ENCODE measurements at places on chromosomes 4 and X.

DNA sequence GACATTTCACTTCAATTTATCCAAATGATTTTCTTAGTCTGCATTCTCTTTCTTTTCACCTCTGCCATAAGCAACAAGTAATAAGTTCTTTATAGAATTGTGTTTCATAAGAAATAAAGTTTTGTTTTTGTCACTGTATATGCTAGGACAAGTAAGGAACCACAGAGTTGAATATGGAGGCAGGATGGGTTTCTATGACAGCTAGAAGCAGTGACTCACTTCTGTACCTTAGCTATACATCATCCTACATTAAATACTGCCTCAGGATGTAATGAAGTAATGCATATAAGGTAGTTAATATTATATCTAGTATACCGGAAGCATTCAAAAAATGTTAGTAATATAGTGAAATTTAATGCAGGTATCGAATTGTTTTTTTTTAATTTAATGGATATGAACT is 128.0 kb downstream of the PPA2 start:
- no peak for DNase-seq

DNA sequence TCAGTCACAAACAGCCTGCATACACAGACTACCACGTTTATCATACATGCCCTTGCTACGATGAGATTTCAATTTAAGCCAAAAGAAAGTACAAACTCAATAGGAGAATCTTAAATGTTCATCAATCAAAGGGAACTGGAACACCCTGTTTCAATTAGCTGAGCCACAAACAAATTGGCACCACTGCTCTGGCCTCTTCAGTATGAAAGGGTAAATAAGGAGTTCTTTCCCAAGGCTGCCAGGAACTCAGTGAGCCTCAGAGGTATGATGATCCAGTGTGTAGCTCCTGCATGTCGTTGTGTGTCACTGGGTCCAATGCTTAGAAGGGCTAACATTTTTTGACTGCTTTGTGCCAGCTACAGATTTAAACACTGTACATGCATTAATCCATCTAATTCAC is 5.4 kb downstream of the RNF150 start:
- DNase-seq, result no peak

DNA sequence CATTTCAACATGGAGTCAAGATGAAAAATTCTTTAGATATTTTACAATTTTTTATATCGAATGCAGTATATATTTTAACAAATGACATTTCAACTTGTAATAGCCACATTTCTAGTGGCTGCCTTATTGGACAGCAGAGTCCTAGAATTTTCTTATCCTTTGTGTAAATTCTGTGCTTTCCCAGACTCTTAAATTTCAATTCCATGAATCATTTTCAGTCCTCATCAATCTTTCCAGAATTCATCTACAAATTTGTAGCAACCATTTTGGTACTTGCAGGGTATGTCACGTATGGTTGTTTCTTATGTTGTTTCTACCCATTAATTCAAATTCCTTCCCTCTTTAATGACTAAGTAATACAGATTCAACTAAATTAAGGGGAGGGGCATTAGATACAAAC is 2.7 kb downstream of the PAICS start:
- no peak for DNase-seq

GRCh38 chr4:88003261-88003660 is 4.2 kb upstream of the PKD2 start:
- DNase-seq, result no peak

DNA sequence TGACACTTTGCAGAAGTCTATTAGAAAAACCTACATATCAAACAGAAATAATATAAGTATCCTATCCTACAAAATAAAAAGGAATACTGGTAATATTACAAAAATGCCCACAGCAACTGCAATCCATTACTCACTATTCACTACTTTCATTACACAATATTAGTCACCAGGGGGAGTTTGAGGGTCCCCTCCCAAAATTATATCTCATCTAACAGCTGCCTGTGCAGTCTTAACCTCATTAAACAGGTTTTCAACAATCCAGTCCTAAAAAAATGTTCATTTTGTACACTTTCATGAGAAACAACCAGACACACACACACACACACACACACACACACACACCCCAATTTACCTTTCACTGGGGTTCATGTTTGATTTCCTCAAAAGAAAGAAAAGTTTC is 2.9 kb downstream of the CLOCK start:
- DNase-seq, result no peak

- no peak for DNase-seq
Measured at GRCh38 chr4:119825696-119826095, 197.1 kb upstream of the PDE5A start.

- DNase-seq, result no peak
Measured at GRCh38 chrX:12844319-12844718, 22.6 kb upstream of the TLR7 start.

DNA sequence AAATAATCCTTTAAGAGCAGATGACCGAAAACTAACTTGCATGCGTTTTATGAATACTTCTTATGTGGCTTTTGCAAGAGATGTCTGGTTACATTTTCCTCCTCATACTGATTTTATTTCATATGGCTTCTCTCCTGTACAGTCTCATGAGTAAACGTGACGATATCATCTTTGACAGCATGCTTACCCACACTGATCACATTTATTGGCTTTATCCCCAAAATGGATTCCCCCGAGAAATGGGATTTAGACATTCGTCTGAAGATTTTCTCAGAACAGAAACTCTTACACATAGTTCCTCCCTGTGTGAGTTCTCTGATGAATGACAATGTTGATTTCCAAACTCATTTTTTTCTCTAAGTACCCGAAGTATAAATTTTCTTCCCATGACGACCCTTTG is 939.7 kb upstream of the LCORL start:
- DNase-seq, result no peak

DNA sequence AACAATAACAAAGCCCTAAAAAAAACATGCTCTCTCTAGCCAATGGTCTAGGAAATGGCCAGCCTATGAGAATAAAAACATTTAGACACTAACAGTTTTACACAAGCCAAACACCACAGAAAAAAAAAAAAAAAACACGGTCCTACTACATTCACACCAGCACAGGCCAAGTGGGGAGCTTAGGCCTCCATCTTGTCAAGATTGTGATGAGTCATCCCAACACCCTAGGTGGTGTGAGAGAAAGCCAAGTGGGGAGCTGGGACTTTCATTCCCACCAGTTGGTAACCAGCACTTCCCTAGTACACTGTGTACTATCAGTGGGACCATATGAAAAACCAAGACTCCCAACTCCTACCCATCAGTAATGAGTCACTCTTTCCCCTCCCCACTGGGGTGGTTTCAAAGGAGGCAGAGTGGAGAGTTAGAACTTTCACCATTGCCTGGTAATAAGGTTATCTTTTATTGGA is 95.6 kb downstream of the ADAMTS3 start:
- DNase-seq, result no peak

DNA sequence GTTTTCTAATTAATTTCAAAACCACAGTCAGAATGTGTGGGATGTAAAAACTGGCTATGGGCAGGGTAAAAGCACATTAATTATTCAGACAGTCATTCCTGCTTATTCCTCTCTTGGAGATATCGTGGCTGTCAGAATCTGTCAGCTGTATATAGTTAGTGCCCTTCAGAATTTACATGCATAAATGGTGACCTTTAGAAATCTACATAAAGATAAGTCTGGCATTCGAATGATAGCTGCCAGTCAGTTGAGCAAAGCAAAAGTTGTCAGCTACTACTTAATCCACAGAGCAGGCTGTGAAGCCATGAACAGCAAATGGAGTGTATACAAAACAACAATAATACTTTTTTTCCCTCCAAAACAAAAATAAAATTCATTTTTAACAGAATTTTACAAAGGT is 189.5 kb downstream of the ADGRL3 start:
- no peak for DNase-seq

- DNase-seq, result no peak
Measured at GRCh38 chrX:45537936-45538335, 337.3 kb upstream of the DIPK2B start.

DNA sequence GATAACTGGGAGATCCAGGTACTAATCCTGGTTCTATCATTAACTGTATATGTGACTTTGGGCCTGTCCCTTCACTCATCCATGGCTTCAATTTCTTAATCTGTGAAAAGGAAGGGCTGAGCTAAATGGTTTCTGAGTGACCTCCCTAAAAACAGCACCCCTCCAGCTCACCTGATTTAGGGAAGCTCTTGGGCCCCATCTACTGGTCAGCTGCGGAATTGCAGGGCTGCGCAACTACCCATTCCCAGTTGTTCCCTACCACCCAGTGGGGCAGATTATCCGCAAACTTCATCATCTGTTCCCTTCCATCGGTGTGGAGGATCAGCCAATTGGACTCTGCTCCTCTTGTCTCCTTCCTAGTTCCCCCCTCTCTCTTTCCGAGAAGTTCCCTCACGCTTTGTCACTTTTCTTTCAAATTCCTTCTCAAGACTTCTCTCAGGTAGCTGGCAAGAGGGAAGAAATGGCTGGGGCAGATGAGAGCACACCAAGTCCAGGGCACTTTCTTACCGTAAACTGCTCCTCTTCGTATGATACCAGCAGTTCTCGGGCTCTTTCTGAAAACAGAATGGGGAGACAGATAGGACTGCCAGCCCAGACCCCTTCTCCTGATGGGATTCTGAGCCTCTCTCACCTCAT is 5.8 kb downstream of the LAS1L start:
- DNase-seq, result peak; percentile 11

DNA sequence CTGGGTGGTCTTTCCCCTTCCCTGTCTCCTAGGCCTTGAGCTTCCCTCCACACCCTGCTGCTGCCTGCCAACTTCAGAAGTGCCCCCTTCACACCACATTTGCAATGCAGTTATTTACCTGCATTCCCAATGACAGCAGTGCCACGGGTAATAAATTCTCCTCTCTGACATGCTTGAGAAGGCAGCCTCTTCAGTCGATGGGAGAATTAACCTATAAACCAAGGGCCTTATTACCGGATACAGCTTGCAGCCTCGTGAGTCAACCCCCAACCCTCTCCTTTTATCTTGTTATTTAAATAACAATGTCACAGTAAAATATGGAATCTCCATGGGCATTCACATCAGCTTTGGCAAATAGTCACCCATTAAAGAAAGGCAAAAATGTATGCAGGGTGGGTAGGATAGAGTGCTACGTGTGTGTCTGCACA is 34.7 kb upstream of the LGI2 start:
- DNase-seq, result no peak

- no peak for DNase-seq
Measured at GRCh38 chr4:88054901-88055300, 47.5 kb downstream of the PKD2 start.

- DNase-seq, result no peak
Measured at GRCh38 chr4:38920677-38921076, 53.1 kb downstream of the FAM114A1 start.

DNA sequence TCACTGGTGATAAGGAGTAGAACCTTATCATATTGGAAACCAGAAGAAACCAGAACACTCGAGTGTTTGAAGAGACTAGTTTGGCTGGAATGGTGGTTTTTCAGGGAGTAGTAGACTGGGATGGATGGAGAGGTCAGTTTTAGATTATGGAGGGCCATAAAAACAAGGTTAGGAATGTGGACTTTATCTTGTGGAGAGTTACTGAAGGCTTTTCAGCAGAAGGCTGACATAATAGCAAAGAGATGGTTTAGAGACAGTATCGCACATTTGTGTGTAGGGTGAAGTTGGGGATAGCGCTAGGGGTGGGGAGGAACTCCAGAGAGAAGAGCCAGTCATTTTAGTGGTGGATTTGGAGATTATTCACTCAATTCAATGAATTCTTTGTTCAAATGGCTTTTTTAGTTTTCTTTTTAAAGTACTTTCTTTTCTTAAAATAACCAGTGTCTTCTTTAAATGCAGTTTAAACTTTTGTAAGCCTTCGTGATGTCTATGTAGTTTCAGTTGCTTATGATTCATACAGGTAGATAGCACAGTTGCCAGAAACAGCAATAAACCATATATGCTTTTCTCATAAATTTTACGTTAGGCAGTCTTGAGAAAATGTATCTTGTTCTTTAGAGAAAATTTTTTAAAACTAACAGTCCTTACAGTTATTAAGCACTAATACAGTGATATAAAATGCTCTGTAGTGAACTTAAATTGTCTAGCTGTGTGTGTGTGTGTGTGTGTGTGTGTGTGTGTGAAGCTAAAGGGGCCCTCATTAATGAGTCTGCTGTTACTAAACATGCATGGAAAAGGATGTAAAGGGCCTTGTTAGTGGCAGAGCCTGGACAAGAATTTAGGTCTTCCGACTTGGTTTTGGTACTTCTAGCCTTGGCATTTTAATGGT is 3.8 kb downstream of the ARHGAP10 start:
- DNase-seq, result no peak

GRCh38 chr4:174317531-174317930 is 33.8 kb downstream of the CEP44 start:
- no peak for DNase-seq

GRCh38 chrX:15059474-15059873 is 186.3 kb downstream of the MOSPD2 start:
- DNase-seq, result no peak

GRCh38 chr4:8534129-8534528 is 46.1 kb upstream of the GPR78 start:
- no peak for DNase-seq

GRCh38 chr4:150070464-150071170 is 7.6 kb upstream of the DCLK2 start:
- no peak for DNase-seq

DNA sequence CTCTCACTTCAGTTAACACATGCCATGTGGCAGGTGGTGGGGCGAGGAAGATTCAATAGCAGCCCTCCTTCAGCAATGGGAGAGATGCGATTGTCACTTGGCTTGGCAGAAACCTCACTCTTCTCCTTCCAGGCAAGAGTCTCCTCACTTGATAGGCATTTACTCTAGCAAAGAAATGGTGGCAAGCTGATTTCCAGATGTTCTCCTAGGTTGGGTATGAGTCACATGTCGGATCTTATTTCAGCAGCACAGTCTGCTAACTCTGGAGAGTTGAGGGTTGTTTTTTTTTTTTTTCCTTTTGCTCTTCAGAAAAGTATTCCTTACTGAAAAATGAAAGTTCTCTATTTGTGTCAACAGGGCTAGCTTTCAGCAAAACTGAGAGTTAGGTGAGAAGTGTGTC is 119.5 kb upstream of the CHRDL1 start:
- no peak for DNase-seq

DNA sequence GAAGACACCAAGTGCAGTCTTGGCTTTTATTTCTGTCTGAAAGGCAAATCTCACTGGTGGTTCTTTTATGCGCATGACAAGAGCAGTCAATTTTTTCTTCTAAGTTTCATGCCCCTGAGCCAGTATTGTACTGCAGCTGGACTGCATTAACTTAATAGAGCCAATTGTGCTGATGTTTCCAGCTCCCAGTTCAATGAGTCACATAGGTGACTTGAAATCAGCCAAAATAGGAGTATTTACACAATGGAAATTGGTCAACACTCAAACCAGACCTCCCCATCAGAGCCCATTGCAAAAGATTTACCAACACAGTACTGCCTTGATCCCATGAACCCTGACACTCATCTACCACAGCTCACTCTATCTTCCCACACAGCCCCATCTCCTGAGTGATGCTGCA is 100.3 kb upstream of the GUCY1A1 start:
- DNase-seq, result no peak

- DNase-seq, result no peak
Measured at GRCh38 chr4:58286335-58286734, 1176.2 kb upstream of the IGFBP7 start.

DNA sequence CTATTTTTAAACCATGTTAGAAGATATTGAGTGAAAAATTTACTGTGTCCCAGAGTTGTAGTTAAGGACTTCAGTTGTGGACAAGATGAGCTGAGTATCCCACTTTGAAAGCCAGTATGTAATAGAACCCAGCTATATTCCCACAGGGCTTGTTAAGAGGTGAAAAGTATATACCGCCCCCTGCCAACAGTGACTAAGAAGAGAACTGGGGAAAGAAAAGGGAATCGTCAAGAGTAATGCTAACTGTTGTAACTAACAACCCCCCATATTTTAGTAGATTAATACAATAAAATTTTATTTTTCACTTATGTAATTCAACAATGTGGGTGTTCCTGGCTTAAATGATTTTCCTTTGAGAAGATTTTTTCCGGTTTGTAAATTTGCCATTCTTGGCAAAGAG is 250.4 kb upstream of the GIMD1 start:
- no peak for DNase-seq

All from activated CD4-positive, alpha-beta T cell treated with anti-CD3 and anti-CD28 coated beads, Interleukin-2, amount 50 U/mL, for 24 hours (primary cell).